ENCODE measurements at places on chromosomes 6 and 20. TPM values are rescaled to one million over a fixed set of nuclear protein-coding genes. Genes with fewer than 3 reads are reported as not detected.

ZDHHC14 gene
- total RNA-seq: 2.9 TPM

RNF39 gene
- total RNA-seq: not detected

EYS gene
- 0.19 TPM for total RNA-seq

PLAGL1 gene
- total RNA-seq: 7.7 TPM

SCUBE3 gene
- total RNA-seq: 0.03 TPM

BHLHE23 gene
- total RNA-seq: not detected

TRIM10 gene
- total RNA-seq: not detected

RAMACL gene
- 0.20 TPM for total RNA-seq

C20orf141 gene
- total RNA-seq: 0.38 TPM

SLC17A1 gene
- not detected for total RNA-seq

TCF15 gene
- total RNA-seq: not detected

SSTR4 gene
- total RNA-seq: 0.12 TPM

LBP gene
- 1.8 TPM for total RNA-seq

CYP24A1 gene
- total RNA-seq: 220 TPM

LY6G6D gene
- not detected for total RNA-seq

PSMB9 gene
- 17.4 TPM for total RNA-seq

PI3 gene
- 1.8 TPM for total RNA-seq

MAFB gene
- total RNA-seq: 0.11 TPM

PSMB1 gene
- total RNA-seq: 241 TPM

TMC2 gene
- not detected for total RNA-seq

PRDM13 gene
- total RNA-seq: 0.93 TPM

C6orf163 gene
- 0.17 TPM for total RNA-seq

SPATS1 gene
- not detected for total RNA-seq

OTOR gene
- not detected for total RNA-seq

BPIFA1 gene
- total RNA-seq: not detected

CNKSR3 gene
- 5.0 TPM for total RNA-seq

CAGE1 gene
- total RNA-seq: not detected

FOXA2 gene
- total RNA-seq: 16.4 TPM

HSPA12B gene
- 0.35 TPM for total RNA-seq

EEF1A2 gene
- total RNA-seq: 147 TPM

EDN1 gene
- total RNA-seq: 45.7 TPM

GPSM3 gene
- 0.35 TPM for total RNA-seq

CRYBG1 gene
- total RNA-seq: 0.47 TPM

Data from A549 treated with CORT108297 at 1 μM for 4 hours (cell line).